ENCODE measurements at places on chromosomes 5 and 9.

DNA sequence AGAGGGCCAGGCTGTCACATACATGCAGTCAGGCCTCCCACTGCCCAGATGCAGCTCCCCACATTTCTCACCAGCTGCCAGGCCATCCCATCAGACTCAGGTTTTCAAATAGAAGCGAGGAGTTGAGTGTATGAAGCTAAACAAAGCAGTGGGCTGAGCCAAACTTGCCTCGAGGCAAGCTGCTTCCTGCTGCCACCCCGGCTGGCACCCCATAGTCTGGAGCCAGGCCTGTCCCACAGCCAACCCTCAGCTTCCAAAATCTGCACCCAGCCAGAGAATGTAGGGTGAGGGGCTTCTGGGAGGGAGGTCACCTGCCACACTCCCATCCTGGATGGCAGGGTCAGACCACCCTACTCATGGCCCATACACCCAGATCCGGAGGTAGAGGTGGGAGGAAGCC, 22.3 kb upstream of the ALDH1B1 start:
- DNase-seq: no peak

DNA sequence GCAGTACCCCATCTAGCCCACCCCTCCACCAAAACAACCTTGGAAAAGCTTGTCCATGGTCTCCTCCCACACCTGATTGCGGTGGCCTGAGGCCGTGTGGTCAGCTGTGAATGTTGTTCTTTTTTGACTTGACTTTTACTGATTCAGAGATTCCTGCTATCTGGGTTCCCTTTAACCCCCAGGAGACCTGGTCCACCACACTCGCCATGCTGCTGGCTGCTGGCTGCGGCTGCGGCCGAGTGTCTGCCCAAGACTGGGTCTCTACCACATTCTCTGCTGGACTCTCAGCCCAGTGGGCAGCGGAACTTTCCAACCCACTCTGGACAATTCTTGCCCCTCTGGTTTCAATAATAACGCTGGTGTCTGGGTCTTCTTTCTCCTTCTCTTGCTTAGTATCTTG, 28.4 kb downstream of the FGF1 start:
- DNase-seq: no peak

- no peak for DNase-seq
These were observed 28.4 kb upstream of the TRIO start for GRCh38 chr5:14114615-14115251.

DNA sequence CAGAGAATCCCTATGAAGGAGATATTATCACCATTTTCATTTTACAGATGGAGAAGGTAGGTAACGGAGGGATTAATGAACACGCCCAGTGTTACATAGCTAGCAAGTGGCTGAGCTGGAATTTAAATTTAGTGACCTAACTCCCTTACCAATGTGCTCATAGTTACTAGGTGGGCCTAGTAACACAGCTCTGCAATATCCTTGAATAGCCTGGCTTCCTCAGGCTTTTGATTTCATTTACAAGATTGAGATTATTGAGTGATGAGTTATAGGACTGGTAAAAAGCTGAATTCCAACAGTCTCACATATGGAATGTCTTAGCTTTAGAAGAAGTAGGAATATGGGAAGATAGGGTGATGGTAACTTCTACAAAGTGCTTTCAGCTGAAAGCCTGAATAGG, 336.3 kb upstream of the KIF2A start:
- no peak for DNase-seq

DNA sequence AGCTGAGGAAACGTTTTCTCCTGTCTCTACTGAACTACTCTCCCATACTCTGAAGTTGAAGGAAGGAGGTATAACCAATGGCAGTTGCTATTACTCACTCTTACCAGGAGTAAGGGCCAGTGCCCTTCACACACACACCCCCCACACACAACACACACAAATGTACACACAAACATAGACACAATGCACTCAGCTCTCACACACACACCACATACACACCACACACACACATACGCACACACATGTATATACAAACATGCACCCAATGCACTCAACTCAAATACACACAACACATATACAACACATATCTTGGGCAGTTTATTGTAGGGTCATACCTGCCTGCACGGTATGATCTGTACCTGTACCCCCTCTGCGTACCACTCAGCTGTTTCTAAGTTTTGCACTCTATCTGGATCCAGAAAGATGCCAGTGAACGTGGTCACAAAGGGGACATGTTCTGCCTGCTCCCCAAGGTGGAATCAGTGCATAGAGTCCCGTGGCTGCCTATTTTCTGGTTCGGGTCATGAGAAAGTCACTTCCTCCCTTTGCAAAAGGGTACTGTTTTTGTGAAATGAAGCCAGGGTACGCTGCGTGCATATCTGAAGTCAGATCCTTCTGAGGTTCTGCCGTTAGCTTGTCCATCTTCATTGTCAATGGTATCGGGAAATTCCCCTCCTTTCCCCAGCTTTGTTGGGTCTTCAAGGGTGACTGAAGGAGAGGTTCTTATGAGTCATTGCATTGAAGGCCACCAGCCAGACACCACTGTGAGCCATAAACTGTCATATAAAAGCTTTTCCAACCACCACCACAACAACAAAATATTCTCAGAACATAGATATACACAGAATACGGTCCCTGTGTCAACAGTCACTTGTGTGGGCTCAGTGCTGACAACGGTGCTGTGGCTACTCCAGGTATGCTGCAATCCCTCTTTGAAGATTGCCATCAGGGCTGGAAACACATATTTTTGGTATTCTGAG, 131.9 kb downstream of the UGCG start:
- DNase-seq: no peak
